ENCODE measurements at places on chromosomes 7 and 10. TPM values are rescaled to one million over a fixed set of nuclear protein-coding genes. Genes with fewer than 3 reads are reported as not detected.

- peak; percentile 49 for DNase-seq
Measured at GRCh38 chr7:157490465-157490912, 153.7 kb downstream of the DNAJB6 start.

Gene PROSER2
- 1.3 TPM for total RNA-seq

- DNase-seq, result peak; percentile 42
Measured at GRCh38 chr7:44712012-44712411, 36.6 kb upstream of the ZMIZ2 start.

DNA sequence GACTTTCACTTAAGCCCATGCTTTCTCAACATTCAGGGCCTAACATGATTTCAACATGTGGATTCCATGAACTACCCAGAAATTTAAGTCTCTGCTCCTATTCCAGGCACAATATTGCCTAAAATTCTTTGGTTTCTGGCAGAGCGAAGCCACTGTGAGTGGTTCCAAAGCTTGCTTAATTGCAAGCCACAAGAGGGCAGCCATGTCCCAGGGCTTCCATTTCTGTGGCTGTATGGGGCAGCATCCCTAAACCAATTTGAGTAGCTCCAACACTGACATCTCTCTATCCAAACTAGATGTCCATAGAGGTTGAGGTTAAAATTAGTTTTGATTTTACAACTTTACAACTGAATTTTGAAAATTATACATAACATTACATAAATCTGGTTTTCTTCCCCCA lies 56.3 kb upstream of the MDFIC start:
- peak; percentile 57 for DNase-seq

Gene SPDYE2B
- not detected for total RNA-seq

- no peak for DNase-seq
Measured at GRCh38 chr7:41621953-41622831, 80.7 kb downstream of the INHBA start.

Gene RASSF4
- total RNA-seq, result 7.8 TPM

- no peak for DNase-seq
Measured at GRCh38 chr10:30420266-30420665, 13.7 kb upstream of the MAP3K8 start.

DNA sequence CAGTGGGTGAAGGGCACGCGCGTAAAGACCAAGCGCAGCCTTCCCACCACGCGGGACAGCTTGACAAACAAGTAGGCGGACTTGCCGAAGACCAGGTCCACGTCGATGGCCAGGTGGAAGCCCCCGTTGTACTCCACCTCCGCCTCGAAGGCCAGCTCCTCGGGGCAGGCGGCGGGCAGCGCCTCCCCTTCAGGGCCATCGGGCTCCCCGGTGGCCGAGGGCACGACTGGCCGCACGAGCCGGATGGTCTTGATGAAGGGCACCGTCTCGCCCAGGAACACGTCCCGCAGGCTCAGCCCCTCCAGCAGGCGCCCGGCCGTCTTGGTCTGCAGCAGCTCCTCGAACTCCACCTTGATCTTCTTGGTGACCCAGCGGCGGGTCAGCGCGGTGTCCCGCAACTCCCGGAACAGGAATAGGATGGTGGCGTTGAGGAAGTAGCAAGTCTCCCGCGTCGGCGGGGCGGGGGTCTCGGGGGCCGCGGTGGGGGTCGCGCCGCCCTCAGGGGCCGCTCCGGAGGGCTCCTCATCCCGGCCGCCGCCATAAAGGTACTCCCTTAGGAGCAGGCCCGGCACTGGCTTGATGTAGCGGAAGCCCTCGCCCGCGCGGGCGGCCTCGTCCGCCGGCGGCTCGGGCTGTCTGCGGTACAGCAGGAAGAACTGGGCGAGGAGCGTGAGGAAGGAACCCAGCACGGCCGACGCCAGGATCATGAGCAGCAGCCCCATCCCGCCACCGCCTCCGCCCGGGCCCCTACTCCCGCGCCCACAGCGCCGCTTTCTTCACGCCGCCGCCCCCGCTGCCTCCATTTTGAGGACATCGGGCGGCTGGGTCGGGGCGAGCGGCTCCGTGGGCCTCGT lies 507 bp downstream of the PDZD8 start:
- DNase-seq, result peak; percentile 39

GRCh38 chr10:119723624-119724023 lies 2.2 kb upstream of the INPP5F start:
- DNase-seq, result no peak

- peak; percentile 83 for DNase-seq
Measured at GRCh38 chr7:4745971-4746919, 29.2 kb upstream of the AP5Z1 start.

Gene NUTM2E
- total RNA-seq, result not detected

DNA sequence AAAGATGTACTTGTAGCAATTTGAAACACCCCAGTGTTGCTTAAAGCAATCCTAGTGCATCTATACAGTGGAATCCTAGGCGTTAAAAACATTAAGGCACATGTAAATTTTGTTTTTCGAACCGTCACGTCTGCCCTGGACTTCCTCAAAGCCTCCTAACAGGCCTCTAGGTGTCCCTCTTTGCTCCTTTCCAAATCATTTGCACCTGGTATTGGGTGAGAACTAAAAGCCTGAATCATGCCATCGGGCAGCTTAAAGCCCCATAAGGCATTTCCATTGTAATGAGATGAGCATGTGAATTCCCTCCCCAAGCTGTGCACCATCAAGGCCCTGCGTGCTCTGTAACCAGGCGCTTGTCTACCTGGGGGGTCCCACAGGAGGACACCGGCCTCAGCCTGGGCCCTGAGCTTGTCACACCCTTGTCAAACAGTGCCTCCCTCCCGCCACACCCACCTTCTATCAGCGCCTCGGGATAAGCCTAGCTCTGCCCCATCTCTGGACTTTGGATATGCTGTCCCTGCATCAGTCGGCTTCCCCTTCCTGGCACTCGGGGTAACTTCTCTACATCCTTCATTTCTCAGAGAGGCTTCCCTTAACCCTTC lies 89.2 kb downstream of the WDR11 start:
- no peak for DNase-seq

DNA sequence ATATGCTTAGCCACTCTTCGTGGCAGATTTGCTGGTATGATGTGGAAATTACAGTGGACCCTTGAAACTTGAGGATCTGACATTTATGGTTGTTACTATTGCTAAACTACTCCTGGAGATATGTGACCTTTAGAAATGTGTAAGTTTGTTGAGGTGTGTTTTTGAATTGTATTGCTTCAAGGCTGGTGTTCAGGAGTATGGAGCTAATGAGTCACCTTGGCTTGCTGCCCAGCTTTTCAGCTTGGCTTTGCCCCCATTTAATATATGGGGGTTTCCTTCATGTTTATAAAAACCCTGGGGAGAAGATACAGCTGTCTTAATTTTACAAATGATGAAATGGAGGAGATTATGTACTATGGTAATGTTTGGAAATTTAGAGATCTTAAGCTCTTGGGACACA lies 11.6 kb downstream of the HBP1 start:
- DNase-seq, result peak; percentile 83

- no peak for DNase-seq
Measured at GRCh38 chr10:7291487-7292270, 119.2 kb downstream of the SFMBT2 start.

Gene LRMDA
- 6.5 TPM for total RNA-seq

Gene MRPS17
- 10.3 TPM for total RNA-seq

DNA sequence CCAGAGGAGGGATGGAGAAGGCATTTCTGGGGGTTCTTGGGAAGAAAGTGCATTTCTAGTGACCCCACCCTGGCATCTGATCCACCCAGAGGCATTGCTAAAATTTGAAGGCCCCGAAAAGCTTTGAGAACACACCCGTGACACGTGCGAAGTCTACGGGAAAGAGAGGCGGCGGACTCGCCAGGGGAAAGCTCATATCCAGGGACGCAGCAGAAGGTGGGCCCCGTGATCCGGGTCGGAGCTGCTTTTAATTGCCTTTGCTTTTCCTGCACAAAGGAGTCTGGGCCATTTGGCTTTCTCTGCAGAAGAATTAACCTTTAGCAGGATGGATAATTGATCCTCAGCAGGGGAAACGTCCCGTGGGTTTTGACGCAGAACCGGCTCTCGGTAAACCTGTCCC lies 50.3 kb downstream of the CARD11 start:
- DNase-seq, result no peak

- no peak for DNase-seq
Measured at GRCh38 chr10:30537586-30537985, 92.0 kb downstream of the LYZL2 start.

Gene CCAR1
- total RNA-seq, result 72.7 TPM

- no peak for DNase-seq
Measured at GRCh38 chr7:24874791-24875190, 105.2 kb downstream of the OSBPL3 start.

Gene CYP3A7
- not detected for total RNA-seq

Gene TEX36
- total RNA-seq, result not detected

DNA sequence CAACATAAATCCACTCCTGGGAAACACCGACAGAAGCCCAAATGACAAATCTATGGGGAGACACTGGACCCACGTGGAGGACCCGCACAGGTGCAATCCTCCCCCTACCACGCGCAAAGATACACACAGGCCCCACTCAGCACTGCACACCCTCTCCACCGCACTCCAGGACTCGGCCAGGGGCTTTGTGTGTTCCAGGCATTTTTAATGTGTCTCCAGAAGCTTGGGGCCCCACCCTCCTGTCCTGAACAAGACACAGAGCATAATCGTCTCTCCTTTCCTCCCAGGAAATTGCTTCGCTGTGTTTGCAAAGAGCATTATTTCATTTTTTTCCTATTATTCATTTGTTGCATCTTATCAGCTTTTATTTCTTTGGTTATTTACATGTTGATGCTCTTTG lies 82.8 kb downstream of the GLI3 start:
- no peak for DNase-seq

DNA sequence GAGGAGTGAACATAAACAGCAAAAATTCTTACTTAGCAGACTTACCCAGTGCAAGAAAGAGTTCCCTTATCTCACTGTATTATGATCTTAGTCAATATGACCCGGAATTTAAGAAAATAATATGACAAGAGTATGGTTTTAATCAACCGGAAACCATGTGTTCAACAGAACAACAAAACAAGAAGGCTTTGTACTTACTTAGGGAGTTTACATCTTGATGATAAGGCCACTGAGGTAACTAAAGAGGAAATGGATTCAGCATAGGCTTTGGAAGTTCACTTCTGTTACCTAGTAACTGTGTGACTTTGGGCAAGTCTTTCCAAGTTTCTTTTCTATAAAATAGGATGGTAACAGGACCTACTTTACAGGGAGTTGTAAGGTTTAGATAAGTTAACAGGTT lies 7.4 kb upstream of the FAS start:
- DNase-seq, result peak; percentile 43

GRCh38 chr7:96685353-96685752 lies 24.3 kb downstream of the SEM1 start:
- DNase-seq, result no peak

DNA sequence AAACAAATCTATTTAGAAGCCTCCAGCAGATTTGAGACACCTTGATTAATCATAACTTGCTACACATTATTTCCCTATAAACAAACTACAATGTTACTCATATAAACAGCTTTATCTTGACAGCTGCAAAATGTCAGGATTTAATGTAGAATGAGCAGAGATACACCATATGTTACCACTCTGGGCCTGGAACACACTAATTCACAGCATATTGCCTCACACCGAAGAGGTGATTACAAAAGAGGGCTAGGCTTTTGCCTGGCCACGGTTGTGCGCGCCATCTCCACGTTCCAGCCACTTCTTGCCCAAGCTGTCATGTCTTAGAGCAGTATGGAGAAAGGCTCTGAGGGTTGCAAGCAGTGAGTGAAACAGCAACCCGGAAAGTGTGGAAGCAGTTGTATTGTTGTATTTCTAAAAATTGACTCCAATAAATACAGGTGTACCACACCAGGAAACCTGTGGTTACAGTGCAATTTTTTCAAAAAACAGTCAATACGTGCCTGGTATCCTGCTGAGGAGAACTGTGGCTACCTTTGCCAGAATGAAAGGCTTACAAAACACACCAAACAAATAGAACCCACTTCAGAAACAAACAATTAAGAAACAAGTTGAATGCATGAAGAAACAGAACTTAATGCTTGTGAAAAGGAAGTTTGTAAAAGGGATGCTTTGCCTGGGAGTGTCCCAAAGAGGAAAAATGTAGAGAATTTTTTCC lies 498.1 kb downstream of the PLXNA4 start:
- no peak for DNase-seq

DNA sequence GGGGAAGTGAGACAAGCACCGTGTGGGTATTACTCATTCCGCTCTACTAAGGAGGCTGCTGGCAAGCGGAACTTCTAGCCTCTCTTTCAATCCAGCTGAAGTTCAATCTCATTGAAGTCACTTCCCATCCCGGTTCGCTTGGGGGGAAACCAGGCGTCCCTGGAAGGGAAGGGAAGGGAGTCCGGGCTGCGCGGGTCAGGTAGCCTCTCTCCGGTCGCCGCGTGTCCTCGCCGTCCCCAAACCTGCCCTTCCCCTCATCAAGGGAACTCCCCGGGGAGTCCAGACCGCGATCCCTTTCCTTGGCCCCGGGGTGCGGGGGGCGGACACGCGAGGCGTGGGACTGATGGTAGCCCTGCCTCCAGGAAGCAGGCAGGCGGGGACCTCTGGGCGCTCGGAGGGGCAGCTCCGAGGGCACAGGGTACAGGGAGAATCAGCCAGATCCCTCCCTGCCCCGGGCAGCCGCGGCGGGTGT lies 598 bp upstream of the ZEB1 start:
- DNase-seq, result peak; percentile 85

Gene CAV2
- 32.7 TPM for total RNA-seq

Gene FFAR4
- 1.7 TPM for total RNA-seq

DNA sequence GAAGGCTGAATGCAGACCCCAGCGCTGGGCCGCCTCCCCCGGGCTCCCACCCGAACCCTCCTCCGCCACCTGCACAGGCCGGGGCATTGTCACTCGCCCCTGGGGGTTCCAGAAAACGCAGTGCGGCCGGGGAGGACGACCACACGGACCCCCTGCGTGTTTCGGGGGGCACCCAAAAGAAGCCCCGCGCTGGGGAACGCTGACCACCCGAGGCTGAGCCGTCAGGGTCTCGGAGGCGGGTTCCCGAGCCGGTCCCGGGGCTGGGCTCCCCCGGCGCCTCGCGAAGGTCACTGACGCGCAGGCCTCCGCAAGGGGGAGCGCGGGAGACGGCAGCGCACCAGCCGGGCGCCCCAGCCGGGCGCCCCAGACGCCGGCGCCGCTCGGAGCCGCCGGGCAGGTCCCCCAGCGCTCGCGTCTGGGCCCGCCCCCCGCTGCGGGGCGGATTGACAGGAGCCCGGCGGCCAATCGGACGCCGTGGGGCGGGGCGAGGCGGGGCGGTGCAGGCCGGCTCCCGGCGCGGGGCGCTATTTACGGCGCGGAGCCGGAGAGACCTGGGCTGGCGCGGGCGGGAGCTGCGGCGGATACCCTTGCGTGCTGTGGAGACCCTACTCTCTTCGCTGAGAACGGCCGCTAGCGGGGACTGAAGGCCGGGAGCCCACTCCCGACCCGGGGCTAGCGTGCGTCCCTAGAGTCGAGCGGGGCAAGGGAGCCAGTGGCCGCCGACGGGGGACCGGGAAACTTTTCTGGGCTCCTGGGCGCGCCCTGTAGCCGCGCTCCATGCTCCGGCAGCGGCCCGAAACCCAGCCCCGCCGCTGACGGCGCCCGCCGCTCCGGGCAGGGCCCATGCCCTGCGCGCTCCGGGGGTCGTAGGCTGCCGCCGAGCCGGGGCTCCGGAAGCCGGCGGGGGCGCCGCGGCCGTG lies at the start of gene BAMBI:
Gene BAMBI (plus strand): TSS at position 554 of the 920 bp plus-strand sequence. CDS start 377 bp downstream, outside the sequence.
- DNase-seq, result peak; percentile 95

- peak; percentile 69 for DNase-seq
Measured at GRCh38 chr7:148264933-148265557, 325.5 kb upstream of the C7orf33 start.

Gene LRIT1
- not detected for total RNA-seq

Measured in stomach (tissue), 19 donors.